Activated T-helper 1 cell treated with anti-CD3 and anti-CD28 coated beads, Interleukin-2, amount 50 U/mL, for 16 hours (primary cell): ENCODE measurements at places on chromosomes 16 and 17.

DNA sequence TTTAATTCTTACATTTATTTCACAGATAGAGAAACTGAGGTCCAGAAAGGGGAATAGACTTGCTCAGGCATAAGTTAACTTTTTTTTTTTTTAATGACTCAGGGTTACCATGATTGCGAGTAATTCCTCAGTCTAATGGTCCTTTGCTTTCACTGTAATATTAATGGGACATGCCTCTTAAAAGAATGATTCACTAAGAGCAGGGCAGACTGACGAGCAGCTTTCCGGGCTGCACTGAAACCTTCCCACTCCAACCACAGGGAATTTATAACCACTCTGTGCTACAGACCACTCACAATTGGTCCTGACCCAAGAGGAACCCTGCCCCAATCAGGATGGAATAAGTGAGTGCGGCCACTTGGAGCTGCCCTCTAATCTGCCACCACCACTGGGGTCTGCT is 5.7 kb downstream of the HOXB2 start:
- DNase-seq: no peak

GRCh38 chr16:70725912-70726828 is 40.3 kb upstream of the MTSS2 start:
- no peak for DNase-seq

GRCh38 chr16:85724936-85725335 is 26.0 kb downstream of the C16orf74 start:
- no peak for DNase-seq

DNA sequence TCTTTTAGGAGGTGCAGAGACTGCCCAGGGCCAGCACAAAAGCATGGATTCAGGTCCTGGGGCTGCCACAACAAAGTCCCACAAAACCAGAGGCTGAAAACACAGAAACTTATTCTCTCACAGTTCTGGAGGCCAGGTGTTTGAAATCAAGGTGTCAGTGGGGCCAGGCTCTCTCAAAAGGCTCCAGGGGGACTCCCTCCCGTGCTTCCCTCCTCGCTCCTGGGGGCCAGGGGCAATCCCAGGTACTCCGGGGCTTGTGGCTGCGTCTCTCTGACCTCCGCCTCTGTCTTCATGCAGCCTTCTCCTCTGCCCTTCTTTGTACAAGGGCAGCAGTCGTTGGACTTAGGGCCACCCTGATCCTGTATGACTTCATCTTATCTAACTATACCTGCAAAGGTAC is 8.3 kb upstream of the RBFOX3 start:
- DNase-seq: no peak

DNA sequence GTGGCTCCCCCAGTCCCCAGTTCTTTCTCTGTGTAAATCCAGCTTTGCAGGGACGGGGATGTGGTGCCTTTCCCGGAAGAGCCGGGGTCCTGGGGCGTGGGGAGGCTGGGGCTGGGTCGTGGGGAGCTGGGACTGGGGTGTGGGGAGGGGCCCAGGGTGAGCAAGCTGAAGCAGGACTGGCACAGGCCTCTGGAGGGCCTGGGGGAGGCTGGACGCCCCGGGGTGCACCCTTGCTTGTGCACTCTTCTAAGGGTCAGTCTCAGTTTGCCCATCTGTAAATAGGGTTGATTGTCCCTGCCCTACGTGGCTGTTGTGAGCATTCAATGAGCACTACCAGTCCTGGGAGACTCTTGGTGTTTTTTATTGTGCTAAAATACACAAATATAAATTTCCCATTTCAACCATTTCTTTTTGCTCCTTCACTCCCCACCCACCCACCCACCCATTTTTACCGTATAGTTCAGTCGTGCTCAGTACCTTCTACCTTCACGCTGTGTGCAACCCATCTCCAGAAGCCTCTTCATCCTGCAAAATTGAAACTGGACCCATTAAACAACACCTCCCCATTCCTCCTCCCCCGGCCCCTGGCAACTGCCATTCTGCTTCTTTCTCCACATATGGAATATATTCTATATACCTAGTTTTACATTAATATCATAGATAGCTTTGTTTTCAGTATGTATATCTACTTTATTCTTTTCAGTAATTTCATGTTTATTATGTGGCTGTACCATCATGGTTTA is 7.8 kb upstream of the TBC1D3B start:
- no peak for DNase-seq

GRCh38 chr16:88844419-88845036 is 12.2 kb downstream of the GALNS start:
- no peak for DNase-seq

- DNase-seq: no peak
These were observed 15.9 kb downstream of the CDH5 start for GRCh38 chr16:66382171-66382965.

- no peak for DNase-seq
These were observed 273.4 kb downstream of the NTN1 start for GRCh38 chr17:9294661-9295210.
